ENCODE measurements at places on chromosomes 2 and 18. TPM values are rescaled to one million over a fixed set of nuclear protein-coding genes. Genes with fewer than 3 reads are reported as not detected.

Gene NMS
- total RNA-seq, result not detected

DNA sequence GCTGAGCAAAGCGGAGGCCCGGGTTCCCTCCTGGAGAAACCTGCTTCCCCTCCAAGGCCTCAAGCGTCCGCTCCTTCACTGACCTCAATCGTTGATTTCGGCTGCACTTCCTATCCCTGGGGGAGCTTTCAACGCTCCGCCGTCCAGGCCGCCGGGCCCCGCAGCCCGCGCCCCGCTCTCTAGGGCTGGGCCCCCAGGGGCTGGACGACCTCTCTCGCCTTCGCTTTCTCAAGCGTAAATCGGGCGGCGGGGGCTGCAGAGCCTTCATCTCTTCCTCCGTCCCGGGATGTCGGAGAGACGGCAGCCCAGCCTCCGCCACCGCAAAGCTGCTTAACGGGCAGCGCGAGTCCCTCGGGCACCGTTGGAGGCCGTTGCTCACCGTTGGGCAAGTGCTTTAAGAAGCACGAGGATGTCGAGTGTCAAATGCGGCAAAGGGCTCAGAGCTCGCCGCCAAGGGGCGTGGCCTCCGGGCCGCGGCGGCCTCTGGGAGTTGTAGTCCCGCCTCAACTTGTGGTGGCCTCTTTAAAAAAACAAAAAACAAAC, 8.5 kb downstream of the HES6 start:
- DNase-seq, result peak; percentile 72

- no peak for DNase-seq
Observed at GRCh38 chr2:132387126-132387525, 29.5 kb upstream of the GPR39 start.

Gene AAK1
- 47.4 TPM for total RNA-seq

GRCh38 chr2:23803965-23804542, 122.9 kb downstream of the ATAD2B start:
- peak; percentile 57 for DNase-seq

Measured in cardiac muscle cell (in vitro differentiated cells and primary cell).